ENCODE measurements at places on chromosomes 1 and 21.

DNA sequence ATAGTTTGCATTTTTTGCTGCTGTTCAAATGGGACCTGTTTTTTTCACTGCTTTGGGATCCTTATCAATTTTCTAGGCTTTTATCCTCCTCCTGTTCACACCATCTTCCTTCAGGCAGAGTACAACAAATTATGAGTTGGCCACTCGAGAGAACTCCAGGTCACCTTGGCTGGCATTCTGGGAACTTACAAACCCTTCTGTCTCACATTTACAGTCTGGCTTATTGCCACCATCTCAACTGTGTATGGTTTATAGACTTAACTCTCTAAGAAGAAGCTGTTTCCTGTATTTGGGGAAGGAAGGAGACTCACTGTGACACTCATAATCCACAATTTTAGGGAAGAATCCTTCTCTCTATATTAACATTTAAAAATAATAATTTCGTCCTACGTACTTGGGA, 5.4 kb upstream of the ZNF691 start:
- no peak for DNase-seq

GRCh38 chr1:174884038-174884437, 115.7 kb upstream of the CACYBP start:
- DNase-seq: no peak

GRCh38 chr1:183670169-183670568, 17.1 kb upstream of the APOBEC4 start:
- DNase-seq: no peak

DNA sequence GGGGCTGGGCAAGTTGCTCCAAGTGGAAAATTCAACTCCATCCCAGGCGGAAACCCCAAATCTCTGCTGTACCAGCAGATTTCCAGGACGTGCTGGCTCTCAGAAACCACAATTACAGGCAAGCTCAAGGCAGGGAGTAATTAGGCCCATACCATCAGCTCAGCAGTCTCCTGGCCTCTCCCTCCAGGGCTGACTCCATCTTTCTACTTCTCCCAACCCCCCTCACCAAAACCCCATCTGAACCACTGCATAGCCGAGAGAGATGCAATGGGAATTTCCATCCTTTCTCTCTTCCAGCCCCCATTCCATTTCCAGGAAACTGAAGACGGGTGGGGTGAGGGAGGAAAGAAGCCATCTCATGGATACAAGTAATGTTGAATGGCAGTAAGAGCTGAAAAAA, 41.2 kb downstream of the ARHGEF11 start:
- no peak for DNase-seq

- DNase-seq: no peak
These were observed 165.0 kb upstream of the PLXNA2 start for GRCh38 chr1:208409176-208409575.

All from fibroblast of lung (primary cell).